HCEC 1CT (cell line): ENCODE measurements at places on chromosomes 12 and 14.

DNA sequence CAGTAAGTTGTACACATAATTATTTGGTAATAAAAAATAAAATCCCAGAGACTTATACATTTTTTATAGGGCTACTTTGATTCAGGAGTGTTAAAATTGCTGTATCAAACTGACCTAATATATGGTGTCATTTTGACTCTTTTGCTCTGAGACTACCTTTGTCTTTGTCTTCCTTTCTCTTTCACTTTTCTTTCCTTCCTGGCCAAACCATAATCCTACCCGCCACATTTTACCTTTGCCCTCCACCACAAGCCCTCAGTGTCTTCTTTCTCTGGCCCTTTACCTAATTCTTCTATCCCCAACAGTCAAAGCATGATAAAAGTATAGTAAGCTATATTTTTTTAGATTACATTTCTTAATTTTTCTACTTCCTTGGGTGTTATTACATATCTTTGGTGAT is 62.0 kb downstream of the CAND1 start:
- no peak for DNase-seq

- no peak for DNase-seq
Observed at GRCh38 chr12:89932954-89933353, 224.3 kb upstream of the ATP2B1 start.

DNA sequence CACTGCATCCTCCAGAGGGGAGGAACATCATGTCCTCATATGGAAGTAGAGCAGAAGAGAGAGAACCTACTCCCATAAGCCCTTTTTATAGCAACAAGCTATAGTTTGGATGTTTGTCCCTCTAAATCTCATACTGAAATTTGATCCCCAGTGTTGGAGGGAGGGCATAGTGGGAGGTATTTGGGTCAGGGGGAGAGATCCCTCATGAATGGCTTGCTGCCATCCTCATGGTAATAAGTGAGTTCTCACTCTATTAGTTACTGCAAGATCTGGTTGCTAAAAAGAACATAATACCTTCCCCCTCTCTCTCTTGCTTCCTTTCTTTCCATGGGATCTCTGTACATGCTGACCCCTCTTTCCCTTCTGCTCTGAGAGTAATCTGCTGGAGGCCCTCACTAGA is 93.9 kb downstream of the RPAP3 start:
- no peak for DNase-seq

DNA sequence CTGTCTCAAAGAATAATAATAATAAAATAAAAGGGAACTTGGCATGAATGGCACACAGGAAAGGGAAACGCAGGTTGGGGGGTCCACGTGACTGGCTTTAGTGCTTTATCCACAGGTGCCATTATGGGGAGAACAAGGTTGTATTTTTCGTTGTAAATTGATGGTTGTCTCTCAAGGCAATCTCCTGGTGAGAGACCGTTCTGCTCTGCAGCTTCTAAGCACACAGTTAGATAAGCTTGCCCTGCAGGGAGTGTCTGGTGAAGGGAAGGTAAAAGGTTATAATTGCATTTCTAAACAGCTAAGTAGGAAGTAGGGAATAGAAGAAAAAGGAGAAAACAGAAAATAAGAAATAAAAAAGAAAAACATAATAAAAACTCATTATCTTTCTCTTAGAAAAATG is 69.1 kb upstream of the CPSF6 start:
- DNase-seq = no peak

- DNase-seq = no peak
Observed at GRCh38 chr12:123132951-123133619, 17.8 kb downstream of the PITPNM2 start.

DNA sequence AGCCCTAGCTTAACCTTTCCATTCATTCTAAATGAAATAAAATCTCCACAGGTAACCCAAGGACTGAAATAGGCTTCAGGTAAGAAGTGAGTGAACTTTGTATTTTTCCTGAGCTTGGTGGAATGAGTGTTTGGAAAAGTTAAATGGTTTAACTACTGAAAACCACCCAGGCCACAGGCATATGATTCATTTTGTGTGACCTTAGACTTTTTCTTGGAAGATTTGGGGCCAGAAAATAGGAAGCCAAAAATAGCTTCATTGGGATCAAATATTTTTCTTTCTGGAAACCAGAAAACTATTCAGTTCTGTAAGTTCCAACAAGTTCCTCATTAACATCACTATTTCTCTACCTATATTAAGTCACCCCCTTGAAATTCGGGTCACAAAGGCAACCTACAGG is 212.6 kb downstream of the PCNX1 start:
- DNase-seq = no peak

- DNase-seq = no peak
Observed at GRCh38 chr14:94170136-94170535, 4.0 kb upstream of the PPP4R4 start.

DNA sequence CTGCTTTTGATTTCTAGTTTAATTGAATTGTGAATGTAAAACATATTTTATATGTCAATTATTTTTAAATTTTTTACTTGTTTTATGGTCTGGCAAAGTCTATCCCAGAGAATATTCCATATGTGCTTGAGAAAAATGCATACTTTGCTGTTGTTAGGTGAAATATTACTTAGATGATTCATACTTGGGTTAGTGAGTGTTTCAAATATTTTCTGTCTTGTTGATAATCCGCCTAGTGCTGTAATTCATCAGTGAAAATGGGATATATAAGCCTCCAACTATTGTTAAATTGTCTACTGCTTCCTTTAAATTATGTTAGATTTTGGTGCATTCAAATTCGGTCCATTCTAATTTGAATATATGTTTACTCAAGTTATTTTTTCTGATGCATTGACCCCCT is 395.5 kb downstream of the LRFN5 start:
- DNase-seq = no peak

DNA sequence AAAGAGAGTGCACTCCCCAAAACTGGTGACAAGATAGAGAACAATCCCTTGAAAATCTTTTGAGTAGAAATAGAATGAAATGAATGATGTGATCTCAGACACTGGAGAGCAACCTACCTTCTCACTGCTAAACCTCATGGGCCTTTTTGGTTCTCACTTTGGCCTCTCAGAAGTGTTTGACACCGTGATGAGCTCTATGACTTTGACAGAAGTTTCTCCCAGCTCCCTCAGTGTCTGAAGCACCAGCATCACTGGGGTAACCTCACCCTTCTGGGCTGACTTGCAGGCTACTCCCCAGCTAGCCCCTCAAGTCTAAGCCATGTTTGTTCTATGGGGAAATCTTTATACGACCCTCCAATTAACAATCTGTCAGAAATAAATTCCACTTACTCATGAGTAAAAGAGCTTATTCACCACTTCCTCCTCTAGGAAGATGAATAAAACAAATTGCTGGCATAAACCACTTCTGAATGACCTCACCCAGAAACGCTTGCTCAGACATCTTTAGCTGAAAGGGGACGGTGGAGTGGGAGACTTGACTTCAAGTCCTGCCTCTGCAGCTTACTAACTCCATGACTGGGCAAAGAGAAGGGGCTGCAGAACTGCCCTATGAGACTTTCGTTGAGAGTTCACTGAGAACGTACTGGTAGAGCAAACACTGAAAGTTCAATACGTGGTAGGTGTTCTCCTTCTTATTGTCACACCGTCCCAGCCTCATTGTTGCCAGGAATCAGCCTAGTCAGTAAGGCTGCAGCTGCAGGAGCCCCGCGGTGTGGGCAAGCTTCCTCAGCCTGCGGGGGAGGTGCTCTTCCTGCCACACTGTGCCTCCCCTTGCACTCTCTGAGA is 46.5 kb downstream of the ST8SIA1 start:
- DNase-seq = peak; percentile 70

DNA sequence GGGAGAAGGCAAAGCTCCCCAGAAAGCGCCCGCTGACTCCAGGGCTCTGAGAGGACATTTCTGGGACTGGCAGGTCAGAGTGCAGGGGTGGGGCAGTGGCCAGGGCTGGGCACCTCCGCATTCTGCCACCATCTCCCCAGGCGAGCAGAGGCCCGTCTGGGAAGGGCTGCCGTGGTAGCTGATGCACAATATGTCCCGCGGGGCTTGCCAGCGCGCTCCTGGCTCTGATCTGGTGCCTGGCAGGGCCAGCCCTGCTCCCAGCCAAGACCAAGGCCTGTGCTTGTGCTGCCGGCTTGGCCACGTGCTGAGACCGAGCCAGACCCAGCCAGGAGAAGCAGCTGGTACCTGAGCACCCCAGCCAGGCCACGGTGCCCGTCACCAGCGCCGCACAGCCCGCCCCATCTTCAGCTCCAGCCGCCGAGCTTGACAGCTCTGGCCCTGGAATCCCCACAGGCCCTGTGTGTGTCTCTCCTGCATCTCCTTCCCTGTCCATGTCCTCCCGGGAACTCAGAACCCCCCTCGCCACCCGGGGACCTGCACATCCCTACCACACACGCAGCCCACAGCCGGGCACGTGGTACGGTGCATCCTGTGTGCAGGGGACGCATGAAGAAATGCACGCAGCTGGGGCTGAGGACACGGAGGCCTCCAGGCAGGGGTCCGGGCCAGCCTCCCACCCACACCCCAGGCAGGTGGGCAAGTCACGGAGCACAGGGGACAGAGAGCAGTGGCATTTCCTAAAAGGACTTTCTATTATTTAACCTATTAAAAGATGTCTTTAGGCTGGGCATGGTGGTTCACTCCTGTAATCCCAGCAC is 68.6 kb upstream of the C14orf180 start:
- DNase-seq = no peak

DNA sequence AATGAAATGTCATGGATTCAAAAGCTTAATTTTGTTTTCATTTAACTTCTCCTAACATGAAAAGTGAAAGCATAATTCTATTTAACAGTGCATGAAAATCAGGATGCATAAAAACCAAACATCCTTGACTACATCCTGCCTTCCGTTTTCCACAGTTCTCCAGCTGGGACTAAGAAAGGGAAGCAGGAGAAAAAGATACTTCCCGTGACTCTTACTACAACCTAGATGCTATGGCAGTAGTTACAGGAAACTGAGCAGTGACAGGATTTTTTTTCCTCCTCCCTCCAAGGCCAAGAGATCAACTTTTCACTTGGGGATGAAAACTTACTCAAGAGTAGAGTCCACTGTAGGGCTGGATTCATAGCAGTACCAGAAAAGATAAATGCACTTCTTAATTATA is 2.6 kb downstream of the EXOC5 start:
- peak; percentile 23 for DNase-seq

DNA sequence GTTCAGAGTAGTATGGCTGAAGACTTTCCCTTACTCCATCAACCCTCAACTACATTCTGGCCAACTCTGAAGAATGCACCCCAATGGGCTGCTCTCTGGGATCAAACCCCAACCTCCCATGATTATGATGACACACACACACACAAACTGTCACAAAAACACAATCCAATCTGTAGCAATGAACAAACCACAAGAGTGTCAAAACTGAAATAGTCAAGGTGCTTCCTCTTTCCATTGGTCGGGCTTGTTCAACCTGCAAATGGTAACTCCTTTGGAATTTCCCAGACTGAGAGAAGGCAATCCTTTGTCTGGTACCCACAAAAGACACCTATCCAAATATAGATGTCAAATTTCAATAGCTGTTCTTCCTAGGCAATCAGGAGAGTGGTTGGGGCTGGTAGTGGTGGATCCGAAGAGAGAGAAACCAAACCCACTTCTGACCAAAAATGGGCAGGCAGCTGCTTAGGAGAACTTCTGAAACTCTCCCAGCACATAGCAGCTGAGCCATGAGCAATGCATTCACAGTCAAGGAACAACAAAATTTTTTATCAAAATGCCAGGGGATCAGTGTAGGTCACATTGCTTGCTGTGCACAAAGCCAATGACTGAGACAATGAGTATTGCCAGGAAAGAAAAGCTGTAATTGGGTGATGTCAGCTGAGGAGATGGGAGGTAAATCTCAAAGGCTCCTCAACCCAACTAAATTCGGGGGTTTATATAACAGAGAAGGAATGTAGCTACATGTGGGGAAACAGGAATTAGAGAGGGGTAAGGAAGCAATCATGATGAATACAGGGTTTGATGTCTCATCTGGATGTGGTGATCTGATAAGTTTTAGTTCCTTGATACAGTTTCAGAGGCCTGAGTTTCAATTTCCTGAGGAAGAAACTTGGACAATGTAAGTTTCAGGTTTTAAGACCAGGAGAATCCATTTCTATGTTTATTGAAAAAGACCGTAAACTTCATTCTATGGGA is 191.4 kb downstream of the KITLG start:
- DNase-seq = no peak

- DNase-seq = peak; percentile 60
Observed at GRCh38 chr12:92561543-92561899, 141.3 kb upstream of the PLEKHG7 start.

- DNase-seq = peak; percentile 71
Observed at GRCh38 chr14:75561013-75561432, 17.4 kb upstream of the FLVCR2 start.

DNA sequence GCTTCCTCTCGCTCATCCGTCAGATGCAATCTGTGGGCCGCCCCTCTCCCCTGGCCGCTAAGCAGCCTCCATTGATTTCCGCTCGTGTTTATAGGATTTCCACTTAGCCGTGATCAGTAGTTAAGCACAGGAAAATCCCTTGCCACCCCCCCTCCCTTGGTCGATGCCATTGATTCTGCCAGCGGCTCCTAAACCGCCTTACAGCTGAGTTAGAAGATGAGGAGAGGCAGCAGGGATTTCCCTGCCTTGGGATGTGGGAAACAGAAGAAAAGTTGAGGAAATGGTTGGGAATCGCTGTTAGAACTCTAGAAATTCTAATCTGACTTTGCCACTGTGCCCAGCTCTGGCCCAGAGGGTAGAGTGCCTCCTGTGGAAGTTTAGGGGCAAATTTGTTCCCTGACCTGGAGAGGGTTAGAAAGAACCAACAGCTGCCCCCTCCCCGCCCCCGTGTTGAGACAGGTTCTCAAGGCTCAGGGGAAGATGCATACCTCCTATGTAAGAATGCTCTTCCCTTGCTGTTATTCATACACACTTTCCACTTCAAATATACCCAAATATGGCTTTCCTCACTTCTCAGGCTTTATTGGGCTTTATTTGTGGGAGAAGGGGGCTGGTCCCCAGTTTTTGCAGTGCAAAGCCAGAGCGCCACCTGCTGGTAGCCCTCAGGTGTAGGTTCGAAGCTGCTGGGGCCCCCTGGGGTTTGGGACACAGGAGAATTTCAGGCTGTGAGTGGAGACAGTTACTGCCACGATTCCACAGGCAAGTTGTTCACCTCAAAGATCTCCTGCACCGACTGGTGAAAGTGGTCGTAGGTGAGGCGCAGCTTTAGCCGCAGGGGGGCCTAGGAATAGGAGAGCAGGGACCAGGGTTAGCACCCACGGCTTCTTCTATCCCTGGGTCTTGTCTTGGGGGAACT is 3.2 kb downstream of the THTPA start:
- peak; percentile 65 for DNase-seq

- DNase-seq = no peak
Observed at GRCh38 chr12:28459481-28459880, 269.2 kb downstream of the CCDC91 start.

DNA sequence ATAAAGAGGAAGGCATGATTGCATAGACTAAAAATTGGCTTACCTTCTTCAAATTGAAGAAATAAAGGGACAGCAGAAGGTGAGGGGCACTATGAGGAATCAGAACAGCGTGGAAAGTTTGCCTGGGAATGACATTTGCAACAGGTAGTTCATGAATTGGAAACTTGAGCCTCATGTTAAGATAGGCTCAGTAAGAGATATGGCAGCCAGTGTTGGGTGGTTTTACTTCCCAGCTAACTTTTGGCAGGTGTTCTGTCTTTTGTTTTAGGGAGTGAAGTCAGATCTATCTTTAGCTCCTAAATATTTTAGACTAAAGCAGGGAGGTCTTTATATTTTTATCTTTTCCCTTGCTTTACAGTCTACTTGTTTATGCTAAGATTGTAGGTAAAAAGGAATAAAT is 122.4 kb downstream of the ANO6 start:
- no peak for DNase-seq
